Amygdala (tissue), 56 donors: ENCODE measurements at places on chromosomes 12 and 14.

DNA sequence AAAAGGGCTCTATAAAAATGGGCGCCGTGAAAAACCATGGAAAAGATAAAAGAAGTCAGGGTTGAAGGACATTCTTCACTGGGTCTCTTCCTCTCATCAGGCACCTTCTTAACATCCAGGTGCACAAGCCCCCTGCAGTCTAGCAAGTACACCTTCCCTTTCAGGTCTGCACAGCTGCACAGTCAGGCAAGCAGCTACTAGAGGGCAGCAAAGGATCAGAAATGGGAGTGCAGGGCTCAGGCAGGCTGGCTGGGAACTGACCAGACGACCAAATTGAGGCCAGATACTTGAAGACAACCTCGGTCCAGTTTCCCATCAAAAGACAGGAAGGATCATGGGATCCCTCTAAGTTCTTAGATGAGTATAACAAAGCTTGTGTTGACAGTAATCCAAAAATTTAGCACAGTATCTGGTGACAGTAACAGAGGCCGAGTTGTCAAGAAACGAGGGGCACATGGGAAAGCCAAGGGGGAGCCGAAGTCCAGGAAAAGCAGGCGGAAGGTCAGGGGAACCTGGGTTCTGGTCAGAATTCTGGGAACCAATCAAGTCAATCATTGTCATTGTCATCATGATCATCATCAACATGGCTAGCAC, 10.1 kb upstream of the GRIP1 start:
- DNase-seq: no peak

DNA sequence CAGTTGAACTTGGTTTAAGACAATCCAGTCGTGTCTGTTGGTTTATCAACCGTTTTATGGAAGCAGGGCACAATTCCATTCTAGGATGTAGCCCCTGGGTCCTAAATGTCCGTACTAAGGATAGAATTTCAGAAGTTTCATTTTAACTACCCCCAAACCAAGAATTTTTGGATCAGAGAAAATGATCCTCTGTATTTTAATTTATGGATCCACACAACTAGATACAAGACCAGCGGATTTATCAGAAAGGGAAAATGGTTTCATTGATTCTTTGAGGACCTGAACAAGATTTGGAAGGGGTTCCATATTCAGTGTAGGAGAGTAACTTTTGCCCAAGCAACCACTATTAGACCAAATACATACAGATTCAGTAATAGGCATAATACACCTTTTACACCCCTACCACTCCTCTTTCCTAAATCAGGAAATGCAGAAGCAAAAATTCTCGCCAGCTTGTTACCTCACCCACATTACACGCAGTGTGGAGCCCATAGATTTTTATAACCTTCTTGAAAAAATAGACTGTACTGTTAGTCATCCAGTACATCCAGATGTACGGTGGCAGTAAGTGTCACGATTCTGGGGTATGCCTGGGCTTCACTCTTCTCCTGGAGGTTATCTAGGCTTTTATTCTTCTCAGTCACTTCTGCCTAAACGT, 1.4 kb upstream of the FBXL14 start:
- DNase-seq: no peak

DNA sequence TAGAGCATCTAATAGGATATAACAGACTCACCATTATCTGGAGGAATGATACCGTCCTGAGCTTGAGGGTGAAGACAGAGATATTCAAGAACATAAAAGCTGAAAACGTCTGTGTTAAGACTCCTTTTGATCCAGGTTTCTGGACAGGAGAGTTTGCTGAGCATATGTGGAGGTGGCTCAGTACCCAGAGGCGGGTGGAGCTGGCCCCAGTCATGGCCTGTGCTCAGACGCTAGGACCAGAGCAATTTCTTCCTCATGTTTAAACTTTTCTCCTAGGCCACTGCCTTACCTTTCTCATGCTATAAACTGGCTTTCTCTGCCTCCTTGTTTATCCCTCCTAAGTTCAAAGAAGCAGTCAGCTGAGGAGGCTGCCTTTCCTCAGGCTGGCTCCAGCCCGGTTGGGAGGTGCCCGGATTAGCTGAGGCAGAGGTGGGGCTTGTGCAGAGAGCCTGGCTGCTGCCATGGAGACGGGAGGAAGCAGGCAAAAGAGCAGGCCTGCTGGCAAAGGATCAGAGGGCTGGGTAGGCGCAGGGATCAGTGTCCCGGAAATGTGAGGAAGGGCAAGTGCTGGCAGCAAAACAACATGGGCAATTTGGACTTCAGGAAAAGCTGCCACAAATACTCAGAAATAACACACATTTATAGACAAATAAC, 13.7 kb downstream of the COA8 start:
- peak; percentile 41 for DNase-seq

DNA sequence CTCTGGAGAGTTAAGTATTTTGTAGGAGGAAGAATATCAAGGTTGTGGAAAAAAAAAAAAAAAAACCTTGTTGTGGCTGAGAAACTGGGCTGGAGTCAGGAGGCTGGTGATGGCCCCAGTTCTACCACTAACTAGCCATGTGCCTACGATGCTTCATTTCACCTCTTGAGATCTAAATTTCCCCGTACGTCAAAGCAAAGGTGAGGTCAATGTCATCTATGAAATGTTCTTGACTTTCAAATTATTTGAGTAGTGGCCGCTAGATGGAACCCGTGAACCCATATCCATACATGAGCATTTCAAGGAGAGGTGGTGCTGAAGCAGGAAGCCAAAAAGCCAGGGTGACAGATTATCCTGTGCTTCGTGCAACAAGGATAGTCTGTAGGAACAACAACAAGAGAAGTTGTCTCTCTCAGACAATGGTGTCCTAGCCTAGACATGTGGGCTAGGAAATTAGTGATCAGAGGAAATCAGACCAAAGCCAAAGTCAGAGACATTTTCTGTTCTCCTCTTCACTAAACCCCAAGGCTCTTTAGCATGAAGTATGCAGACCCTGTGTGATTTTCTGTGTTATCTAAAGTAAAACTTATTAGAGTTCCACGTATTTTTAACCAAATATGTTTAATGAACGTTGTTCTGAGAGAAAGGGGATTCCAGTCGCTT, 95.5 kb upstream of the ETV6 start:
- no peak for DNase-seq

- DNase-seq: no peak
These were observed 77.7 kb downstream of the ARF6 start for GRCh38 chr14:49970474-49971147.

DNA sequence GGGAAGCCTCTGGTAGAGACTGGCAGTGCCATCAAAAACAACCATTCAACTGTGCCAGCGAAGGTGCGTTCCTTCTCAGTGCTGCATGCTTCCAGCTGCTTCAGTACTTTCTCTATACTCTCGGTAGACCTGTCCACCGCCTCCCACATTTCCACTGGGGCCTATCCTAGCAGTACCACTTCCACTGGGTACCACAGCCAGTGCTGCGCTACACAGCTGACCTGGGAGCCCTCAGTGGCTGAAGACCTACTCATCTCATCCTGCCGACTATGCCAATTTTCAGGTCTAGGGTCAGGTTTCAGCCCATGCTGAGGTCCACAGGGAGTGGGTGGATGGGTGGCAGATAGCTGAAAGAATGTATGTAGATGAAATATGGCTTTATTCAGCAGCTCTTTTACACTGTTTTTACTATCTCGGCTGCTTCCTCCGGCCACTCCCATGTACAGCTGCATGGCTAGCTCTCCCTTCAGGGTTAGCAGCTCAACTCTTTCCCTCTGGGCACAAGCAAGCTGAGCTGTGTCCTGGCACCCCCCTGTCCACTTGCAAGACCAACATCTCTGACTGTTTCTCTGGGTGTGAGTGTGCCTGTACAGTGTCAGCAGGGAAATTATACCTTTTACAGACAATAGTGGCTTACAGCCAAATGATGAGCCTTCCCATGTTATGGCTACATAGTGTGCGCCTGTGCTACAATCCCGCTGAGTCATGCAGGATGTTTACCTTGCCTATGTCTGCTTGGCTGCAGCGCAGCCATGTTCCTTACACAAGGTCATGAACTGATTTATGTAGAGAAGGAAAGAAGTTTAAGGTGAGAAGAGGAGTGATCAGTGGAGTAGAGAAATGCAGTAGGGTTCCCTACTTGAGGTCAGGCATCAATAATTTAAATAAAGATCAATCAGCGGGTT, 125.7 kb upstream of the DDHD1 start:
- no peak for DNase-seq

- DNase-seq: no peak
These were observed 1517.0 kb downstream of the AACS start for GRCh38 chr12:126582231-126582630.

DNA sequence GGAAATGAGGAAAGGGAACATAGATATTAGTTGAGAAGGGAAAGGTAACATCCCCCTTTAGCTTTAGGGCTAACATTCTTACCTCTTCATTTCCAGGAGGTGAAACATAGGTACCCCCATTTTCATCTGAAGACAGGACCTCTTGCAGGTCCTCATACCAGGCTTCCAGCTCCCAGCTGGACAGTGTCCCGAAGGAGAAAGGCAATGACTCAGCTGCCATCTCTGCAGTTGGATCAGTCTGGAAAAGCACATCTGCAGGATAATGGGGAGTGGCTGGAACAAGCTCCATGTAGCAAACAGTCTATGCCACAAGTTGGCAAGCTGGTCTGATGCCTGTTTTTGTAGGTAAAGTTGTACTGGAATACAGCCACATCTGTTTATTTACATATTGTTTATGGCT, 3.1 kb downstream of the DDIT3 start:
- no peak for DNase-seq

GRCh38 chr12:113328368-113328889, 6.5 kb downstream of the SLC8B1 start:
- no peak for DNase-seq

DNA sequence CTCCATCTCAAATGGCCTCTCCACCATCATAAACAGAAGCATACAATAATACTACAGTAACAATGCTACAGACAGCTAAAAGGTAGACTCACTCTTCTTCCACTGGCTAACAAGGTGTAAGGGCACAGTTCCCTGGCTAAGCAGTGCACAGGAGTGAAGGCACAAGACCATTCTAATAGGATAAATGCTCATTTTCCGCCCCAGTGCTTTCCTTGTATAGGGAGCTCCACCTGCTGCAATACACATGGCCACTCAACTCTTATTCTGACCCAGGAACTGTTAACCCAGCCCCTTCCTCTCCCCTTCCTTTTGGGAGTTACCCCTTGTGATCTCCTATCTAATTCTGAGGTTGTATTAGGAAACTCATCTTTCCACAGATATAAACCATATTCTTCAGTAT, 124.6 kb downstream of the KCNK10 start:
- no peak for DNase-seq

DNA sequence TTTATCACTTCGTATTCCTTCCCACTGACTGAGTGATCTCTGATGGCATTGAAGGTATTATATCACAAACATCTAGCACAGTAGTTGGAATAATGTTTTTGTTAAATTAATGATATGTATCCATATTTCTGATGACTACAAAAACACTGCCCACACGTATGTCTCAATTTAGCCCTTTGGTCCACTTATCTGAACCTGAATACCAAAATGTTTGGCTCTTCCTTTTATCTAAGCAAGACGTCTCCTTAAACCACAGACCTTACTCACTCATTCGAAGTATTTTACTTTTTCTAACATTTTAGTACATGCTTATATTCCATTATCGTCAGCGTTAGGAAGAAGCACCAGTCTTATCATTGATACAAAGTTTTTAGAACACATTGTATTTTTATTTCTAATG, 126.4 kb downstream of the PIK3C2G start:
- no peak for DNase-seq

- DNase-seq: no peak
These were observed 254.3 kb downstream of the RGS6 start for GRCh38 chr14:72186523-72186922.

GRCh38 chr12:91654087-91654486, 471.5 kb upstream of the DCN start:
- no peak for DNase-seq

DNA sequence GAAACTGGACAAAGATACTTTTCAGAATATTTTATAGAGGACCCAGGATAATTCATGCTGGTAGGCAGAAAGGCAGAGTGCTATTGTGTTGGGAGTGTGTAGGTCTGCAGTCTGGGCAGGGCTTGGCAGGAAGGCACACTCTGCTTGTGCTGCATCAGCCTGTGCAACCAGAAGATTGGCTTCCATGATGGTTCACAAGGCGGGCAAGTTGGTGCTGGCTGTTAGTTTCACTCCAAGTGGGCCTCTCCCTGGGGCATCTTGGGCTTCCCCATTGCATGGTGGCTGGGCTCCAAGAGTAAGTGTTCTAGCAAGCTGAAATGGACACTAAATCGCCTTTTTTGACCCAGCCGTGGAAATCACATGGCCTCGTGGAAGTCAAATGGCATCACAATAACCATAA, 1.8 kb upstream of the UBE2N start:
- DNase-seq: no peak

DNA sequence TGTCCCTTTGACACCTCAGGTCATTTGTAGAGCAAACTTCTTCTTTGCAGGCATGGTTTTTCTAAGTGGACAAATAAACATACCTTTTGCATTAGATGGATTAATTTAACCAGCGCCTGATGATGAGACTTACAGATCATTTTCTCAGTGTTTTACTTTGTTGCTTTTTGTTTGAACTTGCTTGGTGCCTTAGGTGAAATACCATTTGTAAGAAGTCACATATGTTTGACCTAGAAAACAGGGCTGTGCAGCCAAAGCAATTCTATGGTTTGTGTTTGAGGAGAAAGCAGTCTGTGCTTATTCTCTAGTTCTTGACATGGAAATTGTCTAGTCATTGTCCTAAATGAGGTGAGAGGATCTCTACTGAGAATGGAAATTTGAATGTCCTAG, 111.1 kb downstream of the DIP2B start:
- DNase-seq: no peak

DNA sequence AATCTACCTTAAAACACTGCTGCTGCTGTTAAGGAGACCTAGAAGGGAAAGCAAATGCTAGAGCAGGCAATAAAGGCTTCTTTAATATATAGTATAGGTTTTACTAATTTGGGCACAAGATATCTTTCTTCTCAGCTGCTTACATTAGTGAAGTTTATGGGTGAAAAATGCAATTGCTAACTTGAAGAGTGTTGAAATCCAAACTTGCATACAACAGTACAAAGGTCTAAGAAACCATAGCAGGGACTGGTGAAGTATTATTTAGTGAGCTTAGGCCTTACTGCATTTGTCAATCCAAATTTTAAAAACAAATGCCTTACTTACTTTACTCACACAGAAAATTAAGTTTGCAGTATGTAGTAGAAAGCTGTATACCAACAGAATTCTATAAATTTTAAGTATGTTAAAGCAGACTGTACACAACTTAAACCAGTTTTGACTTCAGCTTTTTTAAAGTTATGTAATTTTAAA, 1.4 kb upstream of the AP4S1 start:
- DNase-seq: no peak

GRCh38 chr14:101449114-101449513, 112.2 kb upstream of the DIO3 start:
- no peak for DNase-seq
